Activated CD8-positive, alpha-beta memory T cell treated with anti-CD3 and anti-CD28 coated beads, Interleukin-2, amount 50 U/mL, for 4 hours (primary cell): ENCODE measurements at places on chromosomes 16 and 17.

DNA sequence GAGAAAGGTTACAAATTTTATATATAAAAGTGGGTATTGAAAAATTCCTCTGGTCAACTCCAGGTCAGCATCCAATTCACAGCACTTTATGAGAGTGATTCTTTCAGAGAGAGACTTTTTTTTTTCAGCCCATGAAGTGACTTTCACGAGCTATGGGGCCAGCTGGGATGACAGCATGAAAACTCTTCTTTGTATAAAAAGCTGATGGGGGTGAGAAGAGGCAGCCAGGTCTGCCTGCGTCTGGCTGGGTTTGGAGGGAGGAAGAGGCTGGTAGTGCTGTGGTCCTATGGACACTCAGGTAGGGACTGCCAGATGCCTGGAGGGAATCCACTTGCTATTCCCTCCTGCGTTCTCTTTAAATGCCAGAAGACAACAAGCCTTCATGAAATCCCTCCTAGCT, 250.6 kb downstream of the UTP18 start:
- no peak for DNase-seq

DNA sequence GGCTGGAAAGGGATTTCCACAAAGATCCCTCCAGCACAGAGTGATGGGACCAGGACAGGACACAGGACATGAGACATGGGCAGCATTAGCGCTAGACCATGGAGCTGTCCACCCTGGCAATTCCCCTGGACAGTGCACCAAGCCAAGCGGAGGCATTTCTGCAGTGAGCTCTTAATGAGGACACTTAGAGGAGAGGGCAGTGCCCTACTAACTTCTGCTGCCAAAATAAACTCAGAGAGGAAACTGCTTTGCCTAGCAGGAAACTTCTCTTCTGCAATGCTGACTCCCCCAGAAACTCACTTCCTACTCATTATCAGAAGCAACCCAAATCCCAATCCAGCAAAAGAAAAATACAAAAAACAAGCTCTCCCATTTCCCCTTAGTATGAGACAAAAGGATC, 119.2 kb downstream of the HS3ST2 start:
- DNase-seq = no peak

- DNase-seq = no peak
These were observed 103.2 kb upstream of the SDK2 start for GRCh38 chr17:73747221-73748002.

DNA sequence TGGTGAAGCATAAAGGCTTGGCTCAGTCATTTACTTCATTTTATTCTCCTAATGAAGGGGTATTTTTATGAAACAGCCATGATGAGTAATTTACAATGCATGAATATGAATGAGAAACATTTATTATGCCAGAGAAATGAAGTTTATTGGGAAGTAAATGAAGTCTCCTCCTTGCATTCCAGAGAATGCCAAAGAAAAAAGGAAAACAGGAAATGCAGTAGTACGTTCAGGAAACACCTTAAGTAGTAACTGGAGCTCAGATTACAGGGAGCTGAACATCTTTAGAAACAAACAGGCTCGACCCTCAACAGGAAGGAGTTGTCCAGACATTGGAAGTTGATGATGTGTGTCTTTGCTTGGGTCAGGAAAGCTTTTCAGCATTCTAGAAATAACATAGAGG, 4.6 kb downstream of the KRT34 start:
- DNase-seq = no peak

GRCh38 chr17:30314474-30314873, 19.4 kb downstream of the TMIGD1 start:
- DNase-seq = no peak

DNA sequence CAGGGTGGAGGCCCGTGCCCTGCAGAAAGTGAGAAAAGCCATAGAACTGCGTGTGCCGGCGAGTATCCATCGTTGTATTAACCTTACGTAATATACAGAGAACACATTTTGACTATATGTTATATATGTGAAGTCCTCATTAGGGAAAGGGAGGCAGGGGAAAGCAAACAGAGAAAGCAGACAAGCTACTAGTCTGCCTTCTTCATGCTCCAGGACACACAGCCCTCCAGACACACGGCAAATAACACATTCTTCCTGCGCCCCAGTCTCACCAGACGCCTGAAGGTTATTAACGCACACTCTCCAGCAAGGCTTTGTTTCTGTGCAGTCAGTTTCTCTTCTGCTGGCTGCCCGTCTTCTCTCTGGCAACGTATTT, 28.8 kb downstream of the PRDM7 start:
- no peak for DNase-seq

GRCh38 chr17:74833501-74834377, 25.9 kb downstream of the GRIN2C start:
- DNase-seq = no peak

DNA sequence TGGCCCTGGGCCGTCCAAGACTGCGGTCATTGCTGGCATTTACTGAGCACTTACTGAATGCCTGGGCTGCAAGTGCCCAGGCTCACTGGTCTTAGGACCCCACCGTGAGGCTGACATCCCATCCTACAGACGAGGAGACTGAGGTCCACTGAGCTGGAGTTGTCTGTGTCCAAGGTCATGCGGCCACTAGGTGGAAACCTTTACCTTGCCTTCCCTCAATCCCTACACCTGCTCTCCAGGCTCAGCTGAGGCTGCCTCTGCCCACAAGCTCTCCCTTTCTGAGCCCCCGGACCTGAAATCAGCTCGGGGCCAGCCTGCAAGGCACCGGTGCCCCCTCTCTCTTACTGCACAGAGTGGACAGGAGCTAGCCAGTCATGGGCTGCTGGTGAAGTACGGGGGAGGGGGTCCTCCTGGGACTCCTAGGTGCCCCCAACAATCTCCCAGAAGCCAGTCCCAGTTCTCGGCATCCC, 1.5 kb downstream of the CASKIN1 start:
- DNase-seq = peak; percentile 49

DNA sequence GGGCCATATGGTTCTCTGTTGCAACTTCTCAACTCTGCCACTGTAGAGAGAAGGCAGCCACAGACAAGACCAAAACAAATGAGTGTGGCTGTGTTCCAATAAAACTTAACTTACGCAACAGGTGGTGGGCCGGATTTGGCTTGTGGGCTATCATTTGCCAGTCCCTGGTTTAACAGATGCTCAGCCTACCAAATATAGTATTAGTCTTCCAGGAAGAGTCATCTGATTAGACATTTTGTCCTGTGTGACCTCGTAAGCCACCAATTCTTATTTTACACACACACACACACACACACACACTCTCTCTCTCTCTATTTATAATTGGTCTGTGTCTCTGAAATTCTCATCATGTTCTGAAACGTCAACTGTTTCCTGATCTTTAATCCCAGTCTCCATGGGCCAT, 245.9 kb downstream of the XYLT1 start:
- no peak for DNase-seq
